ENCODE measurements at places on chromosomes 4 and X. TPM values are rescaled to one million over a fixed set of nuclear protein-coding genes. Genes with fewer than 3 reads are reported as not detected.
A peak's percentile ranks its signal among the peaks of the same experiment; 100 is the strongest.

GRCh38 chr4:101175896-101176676, 171.2 kb downstream of the PPP3CA start:
- H3K36me3 ChIP-seq = no peaks in the 10 kb centered on the region
- no peak overlapping the region for H3K4me3 ChIP-seq
- no peaks in the 10 kb centered on the region for H3K4me1 ChIP-seq
- H3K27me3 ChIP-seq = peaks cover 3% of the 10 kb centered on the region
- H3K27ac ChIP-seq = no peak overlapping the region
- no peak for DNase-seq

The MAB21L2 gene
- 3.4 TPM for total RNA-seq

The HOPX gene
- 0.54 TPM for total RNA-seq

DNA sequence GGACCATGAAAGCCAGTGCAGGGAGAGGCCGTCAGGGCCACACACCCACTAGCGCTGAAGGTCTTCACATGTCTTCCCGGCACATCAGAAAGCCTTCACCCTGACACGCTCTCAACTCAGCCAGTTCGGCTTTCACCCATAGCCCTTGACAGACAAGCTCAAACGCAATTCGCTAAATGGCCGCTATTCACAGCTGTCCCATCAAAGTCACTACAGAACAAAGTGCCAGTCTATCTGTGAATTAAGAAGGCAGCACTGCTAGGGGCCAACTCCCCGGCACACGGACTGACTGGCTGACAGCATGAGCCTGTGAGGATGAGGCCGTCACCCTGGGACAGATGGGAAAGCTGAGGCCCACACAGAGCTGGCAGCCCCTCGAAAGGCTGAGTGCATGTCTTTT, 45.7 kb downstream of the ACOX3 start:
- DNase-seq = no peak
- peaks cover 13% of the 10 kb centered on the region for H3K4me1 ChIP-seq
- H3K27me3 ChIP-seq = peaks cover 6% of the 10 kb centered on the region
- H3K4me3 ChIP-seq = no peak overlapping the region

DNA sequence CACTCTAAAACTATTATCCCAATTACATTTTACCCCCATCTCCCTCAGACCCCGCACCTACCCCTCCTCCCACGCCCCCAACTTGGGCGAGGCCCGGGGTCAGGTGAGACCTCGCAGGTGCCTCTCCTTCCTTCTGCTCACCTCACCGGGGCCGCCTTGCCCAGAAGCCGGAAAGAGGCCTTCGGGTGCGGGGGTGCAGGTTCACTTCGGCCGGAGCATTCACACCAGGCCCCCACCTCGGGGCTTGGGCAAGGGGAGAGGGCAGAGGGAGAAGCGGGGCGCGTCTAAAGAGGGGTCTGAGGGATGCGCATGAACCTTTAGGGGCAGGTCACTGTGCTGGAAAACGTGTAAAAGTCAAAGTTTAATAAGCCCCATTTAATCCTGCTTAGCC, 427 bp downstream of the ZNF182 start:
- peaks cover 6% of the 10 kb centered on the region for H3K27me3 ChIP-seq
- H3K4me1 ChIP-seq = no peaks in the 10 kb centered on the region
- H3K27ac ChIP-seq = peak overlapping the region; percentile 99
- no peaks in the 10 kb centered on the region for H3K36me3 ChIP-seq
- H3K4me3 ChIP-seq = peak overlapping the region; percentile 96

- H3K4me3 ChIP-seq = no peak overlapping the region
- H3K27me3 ChIP-seq = no peaks in the 10 kb centered on the region
- H3K27ac ChIP-seq = no peak overlapping the region
- H3K4me1 ChIP-seq = no peaks in the 10 kb centered on the region
These were observed 1074.1 kb upstream of the SLIT2 start for GRCh38 chr4:19177616-19178015.

The CAPN6 gene
- not detected for total RNA-seq

DNA sequence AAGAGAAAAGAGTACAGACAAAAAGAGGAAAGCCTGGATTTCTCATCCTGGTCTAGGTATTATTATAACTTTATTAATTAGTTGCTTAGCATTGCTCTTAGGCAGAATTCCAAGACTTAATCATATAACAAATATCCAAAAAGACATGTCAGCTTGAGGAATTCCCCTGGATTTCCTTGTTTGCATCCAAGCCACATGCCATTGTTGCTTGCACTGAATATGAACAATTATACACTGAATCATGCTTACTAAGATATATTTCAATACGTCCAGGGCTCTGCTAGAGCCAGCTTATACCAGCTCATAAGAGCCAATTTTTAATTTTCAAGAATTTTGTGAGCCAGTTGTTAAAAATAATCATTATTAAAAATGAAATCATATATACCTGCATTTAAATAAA, 5.5 kb upstream of the TLR10 start:
- no peaks in the 10 kb centered on the region for H3K27me3 ChIP-seq
- peaks cover 4% of the 10 kb centered on the region for H3K36me3 ChIP-seq
- DNase-seq = no peak
- H3K4me3 ChIP-seq = no peak overlapping the region
- no peak overlapping the region for H3K27ac ChIP-seq

- no peak overlapping the region for H3K4me3 ChIP-seq
- H3K27me3 ChIP-seq = peaks cover 7% of the 10 kb centered on the region
- DNase-seq = no peak
These were observed 18.7 kb downstream of the ZNF595 start for GRCh38 chr4:71830-72229.

The UGT2B15 gene
- total RNA-seq = not detected

DNA sequence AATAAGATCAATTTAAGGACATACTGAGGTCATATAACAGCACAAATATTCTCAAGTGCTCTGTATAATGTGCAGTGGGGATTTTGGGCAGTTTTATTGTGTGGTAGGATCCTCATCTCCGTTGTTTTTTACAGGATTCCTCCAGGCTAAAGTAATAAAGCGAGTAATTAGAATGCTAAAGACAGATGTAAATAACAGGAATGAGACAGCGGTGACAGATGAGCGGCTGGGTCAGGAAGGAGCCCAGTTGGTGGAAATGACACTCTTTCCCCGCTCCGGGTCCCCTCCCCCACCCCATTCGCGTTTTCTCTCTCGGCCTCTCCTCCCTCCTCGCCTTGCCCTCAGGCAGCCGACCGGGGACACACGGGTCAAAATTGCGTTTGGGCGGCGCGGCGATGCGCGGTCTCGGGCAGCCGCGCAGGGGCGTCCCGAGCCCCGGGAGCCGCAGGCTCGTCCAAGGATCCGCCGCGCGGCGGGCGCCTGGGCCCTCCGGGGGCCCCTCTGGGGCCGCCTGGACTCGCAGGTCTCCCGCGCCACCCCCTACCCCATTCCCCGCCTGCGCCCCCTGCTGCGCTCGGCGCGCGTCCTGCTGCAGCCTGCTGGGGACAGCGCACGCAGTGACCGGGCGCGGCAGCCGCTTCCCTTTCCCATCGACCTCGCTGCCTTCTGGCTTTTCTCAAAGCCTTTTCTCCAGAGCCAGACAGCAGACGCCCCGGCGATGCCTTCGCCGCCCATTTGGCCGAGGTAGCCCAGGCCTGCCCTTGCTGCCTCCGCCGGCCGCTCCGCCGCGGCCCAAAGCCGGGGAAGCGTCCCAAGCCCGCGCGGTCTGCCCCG, 16.2 kb downstream of the POU4F2 start:
- peak overlapping the region; percentile 82 for H3K4me3 ChIP-seq
- H3K27me3 ChIP-seq = peaks cover 7% of the 10 kb centered on the region
- peaks cover 24% of the 10 kb centered on the region for H3K4me1 ChIP-seq
- peak overlapping the region; percentile 7 for H3K27ac ChIP-seq

- no peaks in the 10 kb centered on the region for H3K36me3 ChIP-seq
- no peak for DNase-seq
- H3K27me3 ChIP-seq = no peaks in the 10 kb centered on the region
- no peak overlapping the region for H3K4me3 ChIP-seq
- H3K4me1 ChIP-seq = peaks cover 11% of the 10 kb centered on the region
- no peak overlapping the region for H3K27ac ChIP-seq
These were observed 210.7 kb upstream of the PRPS2 start for GRCh38 chrX:12580548-12580947.

DNA sequence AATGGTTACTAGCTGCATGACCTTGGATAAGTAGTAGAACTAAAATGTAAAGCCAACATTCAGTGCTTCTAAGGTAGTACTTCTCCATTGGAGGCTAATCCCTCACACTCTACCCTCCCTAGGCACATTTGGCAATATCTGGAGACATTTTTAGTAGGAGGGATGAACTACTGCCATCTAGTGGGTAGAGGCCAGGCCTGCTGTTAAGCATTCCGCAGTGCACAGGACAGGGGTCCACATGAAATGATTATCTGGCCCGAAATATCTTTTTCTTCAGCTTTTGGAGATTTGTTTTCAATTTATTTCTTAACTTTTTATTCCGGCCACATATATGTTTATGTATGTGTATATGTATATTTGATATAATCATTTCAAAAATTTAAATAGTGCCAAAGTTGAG, 36.0 kb upstream of the SPANXC start:
- H3K4me1 ChIP-seq = no peaks in the 10 kb centered on the region
- no peak overlapping the region for H3K4me3 ChIP-seq
- H3K27me3 ChIP-seq = no peaks in the 10 kb centered on the region
- peak; percentile 13 for DNase-seq

The GRID2 gene
- 2.1 TPM for total RNA-seq

- no peak overlapping the region for H3K4me3 ChIP-seq
- H3K36me3 ChIP-seq = no peaks in the 10 kb centered on the region
- no peaks in the 10 kb centered on the region for H3K4me1 ChIP-seq
- no peak for DNase-seq
- H3K27me3 ChIP-seq = no peaks in the 10 kb centered on the region
- H3K27ac ChIP-seq = no peak overlapping the region
These were observed 61.6 kb downstream of the SYNPO2 start for GRCh38 chr4:118950224-118950623.

The IL2 gene
- not detected for total RNA-seq

DNA sequence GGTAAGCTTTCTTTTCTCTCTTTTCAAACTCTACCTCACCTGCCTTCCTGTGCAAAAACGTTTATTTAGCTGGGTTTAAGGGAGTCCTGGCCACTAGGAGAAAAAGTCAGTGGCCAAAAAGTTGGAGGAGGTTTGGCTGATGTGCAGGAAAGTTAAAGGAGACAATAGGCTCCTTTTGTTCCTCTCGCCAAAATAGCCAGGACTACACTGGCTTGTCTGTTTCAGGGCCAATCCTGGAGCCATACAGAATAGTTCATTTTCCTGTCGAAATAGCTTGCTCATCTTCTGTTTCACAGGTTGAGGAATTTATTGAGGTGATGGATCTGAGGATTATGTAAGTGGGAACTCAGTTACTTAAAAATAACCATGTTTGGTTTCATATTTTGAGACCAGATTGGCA, 423 bp downstream of the HEPH start:
- H3K27ac ChIP-seq = no peak overlapping the region
- no peaks in the 10 kb centered on the region for H3K4me1 ChIP-seq
- no peak for DNase-seq
- no peaks in the 10 kb centered on the region for H3K36me3 ChIP-seq
- no peaks in the 10 kb centered on the region for H3K27me3 ChIP-seq

The SHROOM4 gene
- 0.96 TPM for total RNA-seq

- H3K4me3 ChIP-seq = peak within 1 kb of the TSS; percentile 79
- DNase-seq = peak; percentile 30
- H3K27ac ChIP-seq = no peak within 1 kb of the TSS
- peaks cover 7% of the 10 kb centered on the region for H3K27me3 ChIP-seq
- H3K36me3 ChIP-seq = no peaks in the 10 kb centered on the region
- peaks cover 5% of the 10 kb centered on the region for H3K4me1 ChIP-seq
These were observed at the start of gene MAMLD1 for GRCh38 chrX:150362599-150363481. MAMLD1 (plus strand) TSS chrX:150363317; CDS start chrX:150445517, 82,200 bp downstream.

GRCh38 chr4:159016593-159017024, 86.3 kb upstream of the RAPGEF2 start:
- peak overlapping the region; percentile 61 for H3K4me3 ChIP-seq
- H3K36me3 ChIP-seq = no peaks in the 10 kb centered on the region
- peaks cover 18% of the 10 kb centered on the region for H3K4me1 ChIP-seq
- H3K27ac ChIP-seq = no peak overlapping the region
- H3K27me3 ChIP-seq = peaks cover 4% of the 10 kb centered on the region
- DNase-seq = peak; percentile 41

The RBM46 gene
- 7.9 TPM for total RNA-seq

The LINC00632 gene
- total RNA-seq = 89.8 TPM
